NT2/D1 (cell line): ENCODE measurements at places on chromosomes 4 and X.

DNA sequence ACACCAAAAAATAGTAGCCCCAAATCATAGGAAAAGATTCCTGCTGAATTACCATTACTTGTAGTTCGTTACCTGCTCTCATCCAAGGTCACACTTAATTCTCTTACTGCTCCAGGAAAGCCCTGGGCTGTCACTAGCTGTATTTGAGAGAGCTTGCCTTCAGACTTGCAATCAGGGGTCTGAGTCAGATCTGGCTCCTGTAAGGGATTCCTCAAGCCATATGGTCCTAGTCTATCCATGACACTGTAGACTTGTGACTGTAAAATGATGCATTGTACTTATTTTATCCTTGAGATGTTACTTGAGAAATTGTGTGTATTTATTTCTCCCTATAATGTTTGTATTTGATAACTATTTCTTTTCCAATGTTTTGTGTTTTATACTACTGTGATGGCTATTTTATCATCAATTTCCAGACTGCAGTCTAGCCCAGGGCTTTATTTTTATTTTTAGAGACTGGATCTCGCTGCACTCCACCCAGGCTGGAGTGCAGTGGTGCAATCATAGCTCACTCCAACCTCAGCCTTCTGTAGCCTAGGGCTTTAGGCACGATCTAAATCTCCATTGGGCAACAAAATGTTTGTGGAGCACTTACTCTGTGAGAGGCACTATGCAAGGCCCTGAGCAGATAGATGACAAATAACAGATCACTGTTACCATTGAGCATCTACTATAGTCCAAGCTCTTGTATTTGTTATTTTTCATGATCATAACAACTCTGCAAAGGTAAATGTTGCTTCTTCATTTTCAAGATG, 24.2 kb downstream of the ERVMER34-1 start:
- no peak for DNase-seq

- no peak for DNase-seq
Observed at GRCh38 chrX:65508851-65509250, 25.7 kb downstream of the LAS1L start.

DNA sequence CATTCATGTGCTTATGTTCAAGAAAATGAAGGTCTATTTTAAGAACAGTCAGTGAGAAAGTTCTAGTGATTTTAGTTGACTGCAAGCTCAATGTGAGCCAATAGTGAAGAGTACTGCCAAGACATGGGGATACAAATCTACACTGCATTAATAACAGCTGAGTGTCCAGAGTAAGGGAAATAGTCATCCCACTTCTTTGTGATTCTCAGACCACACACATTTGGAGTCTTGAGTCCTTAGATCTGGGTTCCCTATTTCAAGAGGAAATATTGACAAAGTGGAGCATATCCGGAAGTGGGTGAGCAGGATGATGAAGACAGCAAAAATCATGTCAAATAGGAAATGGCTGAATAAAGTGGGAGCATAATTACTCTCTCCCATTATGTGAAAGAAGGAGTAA, 171.1 kb downstream of the LARP7 start:
- no peak for DNase-seq

GRCh38 chrX:42175843-42176242, 252.5 kb upstream of the CASK start:
- no peak for DNase-seq

GRCh38 chr4:71290476-71290875, 48.3 kb upstream of the SLC4A4 start:
- DNase-seq: no peak

DNA sequence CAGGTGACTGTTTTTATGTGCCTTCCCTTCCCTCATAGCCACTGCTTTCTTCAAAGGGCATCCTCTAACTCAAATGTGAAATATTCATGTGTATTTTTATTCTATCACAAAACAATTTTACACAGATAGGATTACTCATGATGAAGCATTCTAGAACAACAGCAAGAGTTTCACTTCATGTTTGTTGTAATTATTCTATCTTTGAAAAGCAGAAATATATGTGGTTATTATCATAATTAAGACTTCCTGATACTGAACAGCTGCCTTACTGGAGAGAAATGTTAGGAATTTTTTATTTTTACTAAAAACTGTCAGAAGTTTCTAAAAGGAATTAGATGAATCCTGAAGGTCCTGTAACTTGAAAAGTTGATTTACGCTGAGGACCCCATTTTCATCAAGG, 229.1 kb downstream of the PALLD start:
- no peak for DNase-seq

DNA sequence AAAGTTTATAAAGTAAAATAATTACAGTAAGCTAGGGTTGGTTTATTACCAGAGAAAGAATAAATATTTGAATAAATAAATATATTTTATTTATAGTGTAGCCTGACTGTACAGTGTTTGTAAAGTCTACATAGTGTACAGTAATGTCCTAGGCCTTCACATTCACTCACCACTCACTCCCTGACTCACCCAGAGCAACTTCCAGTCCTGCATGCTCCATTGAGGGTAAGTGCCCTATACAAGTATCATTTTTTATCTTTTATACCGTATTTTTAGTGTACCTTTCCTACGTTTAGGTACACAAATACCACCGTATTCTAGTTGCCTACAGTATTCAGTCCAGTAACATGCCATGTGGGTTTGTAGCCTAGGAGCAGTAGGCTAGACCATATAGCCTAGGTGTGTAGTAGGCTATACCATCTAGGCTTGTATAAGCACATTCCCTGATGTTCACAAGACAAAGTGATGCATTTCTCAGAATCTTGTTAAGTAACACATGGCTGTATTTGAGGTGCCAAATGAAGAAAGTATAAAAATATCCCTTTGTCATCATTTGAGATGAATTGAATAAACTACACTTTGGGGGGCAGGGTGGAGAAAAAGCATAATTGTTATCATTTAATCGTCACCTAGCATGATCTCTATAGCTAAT, 14.7 kb upstream of the KLHL8 start:
- no peak for DNase-seq

GRCh38 chr4:15781427-15782095, 3.4 kb downstream of the CD38 start:
- DNase-seq: no peak
